ENCODE measurements at places on chromosomes 16 and 17.

- DNase-seq = no peak
These were observed 23.6 kb downstream of the TANGO6 start for GRCh38 chr16:68866933-68867332.

DNA sequence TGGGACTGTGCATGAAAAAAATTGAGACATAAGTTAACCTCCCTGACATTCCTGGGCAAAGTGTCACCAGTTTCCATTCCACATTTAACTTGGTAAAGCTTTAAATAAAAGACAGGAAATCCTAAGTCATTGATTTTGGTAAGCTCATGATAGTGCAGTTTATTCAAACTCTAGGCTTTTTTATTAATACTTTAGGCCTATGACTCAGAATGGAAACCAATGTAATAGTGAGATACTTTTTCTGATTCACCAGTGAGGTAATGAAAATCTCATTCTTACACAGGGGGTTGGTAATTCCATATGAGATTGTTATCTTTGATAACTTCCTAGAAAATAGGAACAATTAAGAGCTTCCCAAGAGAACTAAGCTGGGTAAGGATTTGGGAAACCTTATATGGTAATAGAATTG lies 91.1 kb downstream of the NLK start:
- DNase-seq = no peak

GRCh38 chr17:68457168-68457538 lies at the start of gene WIPI1:
Gene WIPI1, minus strand, starts transcription at chr17:68457496. Its CDS starts 75 bp downstream, at chr17:68457421.
- DNase-seq = no peak

GRCh38 chr16:66706506-66706880 lies 9.9 kb upstream of the CMTM4 start:
- DNase-seq = no peak

GRCh38 chr16:75085556-75085955 lies 31.0 kb downstream of the LDHD start:
- no peak for DNase-seq

DNA sequence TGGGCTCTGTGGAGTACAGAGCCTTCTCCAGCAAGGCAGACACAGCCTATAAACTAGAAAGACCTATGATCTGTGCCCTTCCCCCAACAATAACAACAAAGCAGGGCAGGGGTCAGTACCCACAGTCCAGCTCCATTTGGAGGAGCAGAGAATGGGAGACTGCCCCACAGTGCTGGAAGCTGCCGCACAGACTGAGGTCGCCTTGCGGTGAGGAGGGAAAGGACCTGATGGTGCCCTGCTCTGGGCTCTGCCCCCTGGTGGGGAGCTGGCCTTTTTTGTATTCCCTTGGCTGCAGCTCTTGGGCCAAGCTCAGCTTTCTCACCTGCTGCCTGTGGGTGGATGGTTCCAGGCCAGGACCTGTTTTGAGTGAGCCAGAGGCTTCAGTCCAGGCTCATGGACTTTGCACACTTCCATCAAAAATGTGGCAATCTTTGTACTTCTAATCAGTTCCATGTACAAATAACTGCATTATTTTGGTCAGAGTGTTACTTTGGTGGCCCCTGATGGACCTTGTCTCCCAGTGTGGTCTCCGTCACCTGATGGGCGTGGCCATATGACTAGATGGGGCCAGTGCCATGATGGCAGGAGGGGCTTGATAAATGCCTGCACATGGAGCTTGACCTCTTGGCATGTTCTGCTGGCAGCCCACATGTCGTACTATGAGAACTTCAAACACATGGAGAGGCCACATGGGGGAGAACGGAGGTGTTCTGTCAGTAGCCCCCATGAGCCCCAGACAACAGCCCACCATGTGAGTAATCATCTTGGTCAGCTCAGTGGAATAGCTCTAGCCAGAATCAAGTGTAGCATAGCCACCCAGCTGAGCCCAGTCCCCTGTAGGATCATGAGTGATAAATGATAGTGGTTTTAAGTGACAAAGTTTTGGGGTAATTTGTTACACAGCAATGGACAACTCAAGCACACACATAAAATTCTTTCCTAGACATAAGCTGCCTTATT lies 24.2 kb downstream of the B9D1 start:
- peak; percentile 76 for DNase-seq

DNA sequence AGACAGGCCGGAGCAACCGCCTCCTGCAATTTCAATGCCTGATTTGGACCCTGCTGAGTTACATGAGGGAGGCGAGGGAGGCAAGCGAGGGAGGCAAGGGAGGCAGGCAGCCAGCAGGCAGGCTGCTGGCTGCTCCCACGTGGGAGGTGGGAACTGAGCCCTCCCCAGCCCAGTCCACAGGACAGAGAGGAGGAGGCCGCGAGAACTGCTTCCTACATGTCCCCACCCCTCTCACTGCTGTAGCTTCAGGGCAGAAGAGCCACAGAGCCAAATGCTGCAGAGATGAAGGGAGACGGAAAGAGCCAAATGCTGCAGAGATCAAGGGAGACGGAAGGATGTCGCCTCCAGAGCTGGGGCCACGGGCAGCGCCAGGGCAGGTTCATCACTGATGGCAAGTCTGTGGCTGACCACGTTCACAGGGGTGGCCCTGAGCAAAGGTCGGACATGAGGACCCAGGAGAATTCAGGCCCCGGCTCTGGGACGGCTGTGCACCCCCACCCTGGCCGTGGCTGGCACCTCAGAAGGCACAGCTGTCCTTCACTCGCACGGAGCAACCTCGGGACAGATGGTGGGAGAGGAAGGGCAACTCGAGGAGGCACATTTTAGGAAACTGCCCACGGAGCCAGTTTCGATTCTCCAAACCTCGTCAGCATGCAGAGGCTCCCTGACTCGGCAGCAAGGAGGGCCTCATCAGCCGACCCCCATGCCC lies 21.5 kb downstream of the RPH3AL start:
- DNase-seq = no peak

DNA sequence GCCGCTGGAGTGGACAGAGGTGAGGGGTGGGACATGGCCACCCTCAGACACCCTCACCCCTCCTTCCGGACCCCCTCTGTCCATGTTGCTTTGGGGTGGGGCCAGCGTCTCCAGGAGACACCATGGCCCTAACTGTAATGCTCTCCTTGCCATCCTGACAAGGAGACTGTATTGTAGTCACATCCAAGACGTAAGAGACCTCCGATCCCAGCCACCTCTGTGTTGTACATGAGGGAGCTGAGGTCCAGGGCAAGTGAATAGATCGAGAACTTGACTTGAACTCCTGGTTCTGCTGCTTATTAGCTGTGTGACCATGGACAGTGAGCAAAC lies 30.2 kb downstream of the POLR3E start:
- DNase-seq = no peak

GRCh38 chr16:78931678-78932077 lies 668.9 kb downstream of the MAF start:
- DNase-seq = no peak
